Fibroblast of villous mesenchyme (primary cell): ENCODE measurements at places on chromosomes 7 and 10. TPM values are rescaled to one million over a fixed set of nuclear protein-coding genes. Genes with fewer than 3 reads are reported as not detected.

DNA sequence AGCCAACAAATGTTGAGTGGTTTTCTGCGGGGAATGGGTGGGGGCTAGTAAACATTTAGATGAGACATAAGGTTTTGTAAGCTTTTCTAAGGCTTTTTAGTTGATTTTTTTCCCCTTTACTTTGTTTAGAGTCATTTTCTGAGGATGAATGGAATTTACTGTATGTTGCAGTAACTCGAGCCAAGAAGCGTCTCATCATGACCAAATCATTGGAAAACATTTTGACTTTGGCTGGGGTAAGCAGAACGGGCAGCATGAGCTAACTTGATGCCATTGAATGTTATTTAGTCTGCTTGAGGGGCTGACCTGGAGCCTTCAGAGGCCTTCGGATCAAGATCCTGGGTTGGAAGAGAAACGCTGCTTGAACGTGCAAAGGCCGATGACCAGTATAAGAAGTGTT, 37.3 kb downstream of the FBH1 start:
- DNase-seq, result peak; percentile 47

DNA sequence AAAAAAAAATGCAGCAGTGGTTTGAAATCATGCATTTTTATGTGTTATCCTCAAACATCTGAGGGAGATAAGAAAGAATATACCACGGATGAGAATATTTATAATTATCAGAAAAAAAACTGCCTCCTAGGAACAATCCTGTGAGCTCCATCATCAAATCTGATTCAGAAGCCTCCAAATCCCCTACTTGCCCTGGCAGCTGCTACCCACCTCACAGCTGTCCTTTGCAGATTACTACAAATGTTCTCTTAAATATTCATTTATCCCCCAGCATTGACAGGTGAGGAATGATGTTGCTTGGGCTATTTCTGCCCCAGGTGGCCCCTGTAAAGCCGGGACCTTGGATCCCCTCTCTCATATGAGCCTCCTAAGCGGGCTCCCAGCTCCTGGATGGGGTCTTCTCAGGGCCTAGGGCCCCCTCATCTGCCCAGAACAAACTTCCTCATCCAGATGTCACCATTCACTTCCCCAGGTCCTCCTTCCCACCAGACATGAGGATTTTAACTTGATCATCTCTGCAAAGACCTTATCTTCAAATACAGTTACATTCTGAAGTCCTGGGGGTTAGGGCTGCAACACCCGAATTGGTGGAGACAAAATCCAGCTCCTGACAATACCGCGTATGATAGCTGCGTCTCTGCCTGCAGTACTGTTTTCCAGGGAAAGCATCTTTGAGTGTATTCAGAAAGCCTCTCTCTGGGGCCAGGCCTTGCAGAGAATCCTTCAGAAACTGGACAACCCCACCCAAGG, 81.9 kb upstream of the INSIG1 start:
- DNase-seq, result no peak

DNA sequence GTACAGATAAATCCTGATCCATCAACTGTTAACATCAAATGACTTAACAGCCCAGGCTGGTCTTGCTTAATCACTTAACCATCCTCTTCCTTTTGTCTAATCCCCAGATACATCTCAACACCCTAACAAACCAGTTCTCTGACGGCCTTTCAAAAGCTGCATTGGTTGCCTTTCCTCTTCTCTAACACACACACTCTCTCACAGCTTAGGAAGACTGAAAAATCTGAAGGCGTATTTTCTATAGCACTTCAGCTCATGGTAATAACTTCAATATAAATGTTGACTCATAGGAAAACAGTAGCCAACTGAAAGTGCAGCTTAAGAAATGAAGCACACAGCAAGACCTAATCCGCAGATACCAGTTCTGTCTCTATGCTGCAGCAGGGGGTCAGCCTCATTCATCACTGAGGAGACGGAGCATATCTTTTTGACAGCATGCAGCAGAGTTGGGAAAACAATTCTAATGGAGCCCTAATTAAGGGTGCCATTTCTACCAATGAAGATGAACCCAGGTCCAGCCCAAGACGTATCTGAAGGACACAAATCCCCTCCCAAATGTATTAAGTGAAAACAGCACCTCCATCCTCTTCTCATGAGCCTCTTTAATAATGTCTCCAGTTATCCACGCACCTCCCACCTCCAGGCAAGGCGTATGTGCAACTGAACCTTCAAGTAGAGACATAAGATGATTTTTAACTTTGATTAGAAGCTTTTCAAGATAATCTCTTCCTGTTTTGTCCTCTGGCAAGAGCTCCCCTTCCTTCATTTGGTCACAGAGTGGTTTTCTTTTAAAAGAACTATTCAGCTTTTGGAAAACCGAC, 211.7 kb upstream of the NFE2L3 start:
- DNase-seq, result no peak

PRSS1 gene
- total RNA-seq, result not detected in 2 replicates

CALCR gene
- total RNA-seq, result under 0.01 TPM in 1 of 2 replicates, not detected in the other

ZDHHC16 gene
- 60.6 and 69.1 TPM in 2 replicates for total RNA-seq
